ENCODE measurements at places on chromosomes 1 and 21.

DNA sequence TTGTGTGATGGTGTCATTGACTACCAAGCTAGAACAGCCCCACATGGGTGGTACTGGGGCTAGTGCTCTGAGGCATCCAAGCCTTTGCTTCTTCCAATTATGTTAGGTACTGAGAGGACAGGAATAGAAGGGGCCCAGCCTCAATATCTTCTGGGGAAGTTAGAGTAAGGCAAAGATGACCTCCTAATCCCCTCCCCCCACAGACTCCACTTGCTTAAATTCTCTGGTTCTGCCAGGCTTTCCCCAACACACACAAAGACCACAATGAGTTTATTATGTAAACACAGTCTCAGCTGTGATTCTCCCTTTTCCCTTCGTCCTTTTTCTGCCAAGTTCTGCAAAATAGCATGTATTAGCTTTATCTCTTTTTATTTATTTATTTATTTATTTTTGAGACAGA is 3.1 kb upstream of the TACSTD2 start:
- no peak for DNase-seq

- no peak for DNase-seq
Measured at GRCh38 chr1:164673584-164674214, 114.7 kb downstream of the PBX1 start.

- no peak for DNase-seq
Measured at GRCh38 chr1:107526524-107527198, 385.8 kb downstream of the NTNG1 start.

DNA sequence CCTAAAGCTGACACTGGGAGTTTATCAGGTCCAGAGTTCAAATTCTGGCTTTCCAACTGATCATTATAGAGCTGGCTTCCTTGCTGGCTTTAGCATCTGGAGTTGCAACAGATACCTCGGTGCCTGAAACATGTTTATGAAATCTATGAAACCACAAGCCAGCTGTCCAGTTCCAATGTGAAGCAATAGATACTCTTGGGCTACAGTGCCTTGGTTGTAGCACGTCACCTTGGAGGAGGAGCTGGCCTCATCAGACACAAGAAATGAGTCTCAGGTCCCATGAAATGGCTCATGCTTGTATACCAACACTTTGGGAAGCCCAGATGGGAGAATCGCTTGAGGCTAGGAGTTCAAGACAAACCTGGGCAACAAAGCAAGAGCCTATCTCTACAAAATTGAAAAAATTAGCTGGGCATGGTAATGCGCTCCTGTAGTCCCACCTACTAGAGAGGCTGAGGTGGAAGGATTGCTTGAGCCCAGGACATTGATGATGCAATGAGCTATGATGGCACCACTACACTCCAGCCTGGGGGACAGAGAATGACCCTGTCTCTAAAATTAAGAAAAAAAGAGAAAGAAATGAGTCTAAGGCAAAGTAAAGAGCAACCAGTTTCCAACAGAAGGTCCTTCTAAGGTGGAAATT is 132.5 kb upstream of the ZNF648 start:
- DNase-seq, result no peak

DNA sequence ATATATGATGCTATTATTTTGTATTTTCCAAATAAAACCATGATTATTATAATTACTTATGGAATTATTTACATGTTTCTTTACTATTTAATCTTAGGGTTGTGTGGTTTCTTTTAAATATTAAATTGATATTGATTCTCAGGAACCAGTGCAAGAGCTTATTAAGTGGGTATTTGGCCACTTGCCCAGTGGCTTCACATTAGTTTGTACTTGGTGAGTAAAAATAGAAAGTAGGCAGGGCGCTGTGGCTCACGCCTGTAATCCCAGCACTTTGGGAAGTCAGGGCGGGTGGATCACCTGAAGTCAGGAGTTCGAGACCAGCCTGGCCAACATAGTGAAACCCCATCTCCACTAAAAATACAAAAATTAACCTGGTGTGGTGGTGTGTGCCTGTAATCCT is 497.1 kb downstream of the PTPRC start:
- no peak for DNase-seq

GRCh38 chr21:20270365-20271055 is 727.7 kb upstream of the NCAM2 start:
- DNase-seq, result no peak

GRCh38 chr1:198674009-198674408 is 35.2 kb downstream of the PTPRC start:
- DNase-seq, result no peak

DNA sequence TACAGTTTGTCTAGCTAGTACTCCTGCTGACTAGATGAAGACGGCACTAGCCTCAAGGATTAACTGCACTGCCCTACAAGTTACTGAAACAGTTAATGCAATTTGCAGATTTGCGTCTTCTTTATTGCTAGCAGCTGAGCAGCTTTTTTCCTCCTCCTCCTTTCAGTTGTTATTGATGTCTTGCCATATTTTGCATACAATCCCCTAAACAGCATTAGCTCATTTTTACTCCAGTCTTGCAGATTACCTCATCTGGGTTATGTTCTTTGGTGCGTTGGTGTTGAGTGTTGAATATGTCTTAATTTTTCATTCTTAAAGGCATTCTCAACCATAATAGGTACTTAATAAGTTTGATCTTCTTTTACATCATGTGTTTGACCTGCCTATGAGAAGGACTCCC is 363.4 kb upstream of the LYPLAL1 start:
- no peak for DNase-seq

GRCh38 chr1:15799928-15800835 is 7.3 kb downstream of the UQCRHL start:
- DNase-seq, result peak; percentile 90

DNA sequence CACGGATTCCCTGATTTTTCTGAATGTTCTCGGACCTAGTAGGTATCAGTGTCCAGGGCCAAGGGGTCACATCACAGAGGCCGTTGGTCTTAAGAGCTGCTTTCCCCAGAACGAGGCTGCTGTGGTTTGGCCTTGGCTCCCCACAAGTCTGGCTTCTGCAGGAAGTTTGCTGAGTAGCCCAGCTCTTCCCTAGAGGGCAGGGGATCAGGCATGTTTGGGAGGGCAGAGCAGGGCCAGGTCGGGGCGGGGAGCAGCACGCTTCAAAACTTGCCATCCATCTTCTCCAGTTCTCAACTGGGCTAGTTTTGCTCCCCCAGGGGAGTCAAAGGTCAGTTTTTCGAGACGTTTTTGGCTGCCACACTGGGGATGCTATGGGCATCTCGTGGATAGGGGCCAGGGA is 37.0 kb downstream of the MAN1C1 start:
- DNase-seq, result peak; percentile 31

GRCh38 chr21:25656412-25656811 is 17.4 kb downstream of the JAM2 start:
- DNase-seq, result no peak

DNA sequence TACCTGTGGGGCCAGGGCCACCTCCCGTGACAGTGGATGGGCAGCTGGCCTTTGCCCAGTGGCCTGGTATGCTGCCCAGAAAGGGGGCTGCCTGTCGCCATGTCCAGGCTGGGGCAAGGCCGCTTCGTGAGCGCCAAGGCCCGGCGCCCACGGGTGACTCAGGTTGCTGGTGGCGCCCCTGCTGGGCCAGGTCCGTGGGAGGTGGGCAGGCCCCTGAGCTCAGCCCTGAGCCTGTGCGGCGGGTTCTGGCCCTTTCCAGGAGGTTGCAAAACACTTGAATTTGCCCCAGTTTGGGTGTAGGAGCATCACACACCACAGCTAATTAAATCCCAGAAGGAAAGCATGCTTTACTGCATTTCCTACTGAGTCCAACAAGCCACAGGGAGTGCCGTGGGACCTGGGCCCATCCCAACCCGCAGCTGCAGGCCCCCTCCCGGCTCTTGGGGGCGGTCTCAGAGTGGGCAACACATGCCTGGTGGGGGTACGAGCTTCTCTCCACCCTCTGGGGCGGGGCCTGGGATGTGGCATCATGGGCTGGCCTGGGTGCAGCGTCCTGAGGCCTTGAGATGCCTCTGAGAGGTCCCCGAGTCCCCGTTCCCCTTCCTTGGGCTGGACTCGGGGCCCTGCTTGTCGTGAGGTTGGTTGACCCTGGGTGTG is 159.8 kb downstream of the PEX14 start:
- DNase-seq, result no peak

GRCh38 chr1:111570781-111571181 is 48.8 kb upstream of the RAP1A start:
- DNase-seq, result no peak

- DNase-seq, result no peak
Measured at GRCh38 chr1:5579966-5580365, 412.3 kb downstream of the NPHP4 start.

DNA sequence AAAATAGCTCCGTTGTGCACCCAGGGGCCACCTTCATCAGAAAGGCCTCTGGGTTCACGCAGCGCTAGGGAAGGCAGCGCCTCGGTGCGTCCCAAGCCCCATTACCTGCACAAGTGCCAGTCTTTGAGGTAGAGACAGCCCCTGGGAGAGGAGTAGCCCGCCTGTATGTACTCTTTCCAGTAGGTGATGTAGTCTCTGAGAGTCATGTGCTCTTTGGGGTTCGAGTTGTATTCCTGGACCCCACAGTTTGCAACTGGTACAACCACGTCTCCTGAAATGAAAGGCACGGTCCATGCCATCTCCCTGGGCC is 601 bp downstream of the JMJD4 start:
- DNase-seq, result no peak

GRCh38 chr1:94302497-94302896 is 65.1 kb upstream of the ARHGAP29 start:
- DNase-seq, result no peak

- DNase-seq, result no peak
Measured at GRCh38 chr1:59238993-59239392, 57.9 kb upstream of the FGGY start.

- DNase-seq, result no peak
Measured at GRCh38 chr1:84771895-84772294, 81.6 kb upstream of the SSX2IP start.

GRCh38 chr1:213061263-213061662 is 10.2 kb downstream of the RPS6KC1 start:
- DNase-seq, result no peak

GRCh38 chr21:45543710-45544448 is 1.6 kb upstream of the SLC19A1 start:
- DNase-seq, result peak; percentile 41

- no peak for DNase-seq
Measured at GRCh38 chr1:154742606-154743005, 127.5 kb downstream of the KCNN3 start.

DNA sequence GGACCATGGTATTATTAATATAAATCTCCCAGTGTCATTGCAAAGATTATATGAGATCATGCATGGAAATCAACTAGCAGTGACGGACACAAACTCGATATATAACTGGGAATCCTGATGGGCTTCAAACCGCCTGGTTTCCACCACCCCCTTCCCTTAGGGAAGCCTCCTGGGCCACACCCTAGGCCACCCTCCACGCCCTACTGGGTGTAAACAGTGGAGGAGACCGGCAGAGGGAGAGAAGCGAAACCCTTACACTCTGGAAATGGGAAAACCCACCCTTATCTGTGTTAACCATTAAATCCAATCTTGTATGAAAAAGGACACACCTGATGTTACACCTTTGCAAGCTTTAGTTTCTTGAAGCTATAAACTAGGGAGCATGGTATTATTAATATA is 595 bp upstream of the ZNHIT6 start:
- DNase-seq, result no peak

DNA sequence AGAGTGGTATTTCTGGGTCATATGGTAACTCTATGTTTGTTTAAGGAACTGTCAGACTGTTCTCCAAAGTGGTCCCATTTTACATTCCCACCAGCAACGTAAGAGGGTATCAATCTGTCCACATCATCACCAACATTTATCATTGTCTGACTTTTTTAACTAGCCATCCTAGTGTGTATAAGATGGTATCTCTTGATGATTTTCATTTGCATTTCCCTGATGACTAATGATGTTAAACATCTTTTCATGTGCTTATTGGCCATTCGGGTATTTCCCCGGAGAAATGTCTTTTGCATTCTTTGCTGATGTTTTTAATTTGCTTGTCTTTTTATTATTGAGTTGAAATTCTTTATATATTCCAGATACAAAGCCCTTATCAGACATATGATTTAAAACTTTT is 370.1 kb upstream of the NR5A2 start:
- DNase-seq, result no peak

DNA sequence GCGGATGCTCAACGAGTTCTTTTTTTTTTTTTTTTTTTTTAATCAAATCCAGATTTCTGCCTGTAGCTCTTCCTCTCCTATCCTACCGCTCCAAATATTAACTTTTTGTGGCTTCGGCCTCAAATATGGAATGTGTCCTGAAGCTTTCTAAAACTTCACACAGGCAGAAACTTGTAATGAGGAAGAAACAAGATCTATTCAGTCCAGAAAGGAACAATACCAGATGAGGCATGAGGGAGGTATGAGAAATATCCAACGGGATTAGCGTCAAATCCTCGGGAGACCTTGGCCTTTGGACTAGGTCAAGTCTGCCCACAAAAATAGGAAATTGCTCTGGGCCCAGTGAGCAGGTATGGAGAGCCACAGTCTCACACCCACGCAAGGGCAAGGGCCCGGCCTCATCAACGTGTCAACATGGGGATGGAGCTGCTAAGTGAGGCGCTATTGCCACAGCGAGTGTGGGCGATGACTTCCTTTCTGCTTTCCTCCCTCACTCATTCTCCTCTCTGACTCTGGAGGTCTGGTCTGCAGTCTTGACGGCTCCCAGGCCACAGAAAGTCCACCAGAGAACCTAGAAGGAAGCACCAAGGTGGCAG is 66.6 kb downstream of the BCAR3 start:
- peak; percentile 65 for DNase-seq

GRCh38 chr1:117709249-117709691 is 103.4 kb downstream of the TENT5C start:
- DNase-seq, result peak; percentile 50

DNA sequence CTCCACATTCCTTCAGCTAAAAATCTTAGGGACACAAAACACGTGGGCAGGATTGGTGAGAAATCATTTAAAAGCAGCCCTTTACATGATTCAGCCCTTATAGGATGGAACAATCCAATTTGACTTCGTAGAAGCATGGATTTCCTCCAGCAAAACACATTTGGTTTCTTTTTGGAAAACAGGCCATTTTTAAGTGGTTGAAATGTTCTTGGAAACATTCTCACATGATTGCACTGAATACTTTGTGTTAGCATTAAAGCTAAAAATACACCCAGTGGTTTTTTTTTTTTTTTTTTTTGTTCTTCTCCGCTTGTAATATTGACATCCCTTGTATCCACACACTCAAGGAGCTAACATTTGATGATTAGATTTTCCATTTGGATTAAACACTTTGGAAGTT is 42.1 kb upstream of the ABCG1 start:
- no peak for DNase-seq

DNA sequence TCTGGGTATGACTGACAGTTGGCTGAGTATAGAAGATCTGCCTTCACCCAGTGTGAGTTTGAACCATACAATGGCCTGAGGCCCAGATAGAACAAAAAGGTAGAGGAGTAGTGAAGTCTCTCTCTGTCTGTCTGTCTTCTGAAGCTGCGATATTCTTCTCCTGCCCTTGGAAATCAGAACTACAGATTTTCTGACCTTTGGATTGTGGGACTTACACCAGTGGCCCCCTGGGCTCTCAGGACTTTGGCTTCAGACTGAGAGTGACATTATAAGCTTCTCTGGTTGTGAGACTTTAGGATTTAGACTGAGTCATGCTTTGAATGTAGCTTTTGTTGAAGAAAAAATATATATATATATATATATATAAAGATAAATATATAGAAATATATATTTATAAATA is 1235.0 kb upstream of the ADGRL4 start:
- DNase-seq, result no peak
